ENCODE measurements at places on chromosomes 2 and 18.
A peak's percentile ranks its signal among the peaks of the same experiment; 100 is the strongest.

- DNase-seq, result peak; percentile 65
These were observed 205.7 kb downstream of the DSEL start for GRCh38 chr18:67310826-67311225.

GRCh38 chr2:59308108-59308507 lies 1067.0 kb upstream of the FANCL start:
- no peak for DNase-seq

DNA sequence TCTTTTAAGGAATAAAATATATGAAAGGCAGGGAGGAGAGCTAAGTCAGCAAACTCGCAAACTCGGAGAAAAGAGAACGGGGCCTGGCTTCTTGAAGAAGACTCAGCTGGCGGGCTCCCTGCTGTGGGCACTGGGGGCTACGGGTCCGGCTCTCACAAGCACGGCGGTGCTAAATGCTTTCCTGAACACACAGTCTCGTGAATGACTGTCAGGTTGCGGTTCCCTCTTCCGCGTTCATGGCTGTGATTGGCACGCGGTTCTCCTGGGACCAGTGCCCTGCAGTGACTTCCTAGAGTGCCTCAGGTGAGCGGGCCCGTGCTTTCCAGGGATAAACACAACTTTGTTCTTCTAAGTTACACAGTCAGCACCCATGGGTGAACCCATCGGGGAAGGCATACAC lies 208.4 kb downstream of the HDAC4 start:
- no peak for DNase-seq

DNA sequence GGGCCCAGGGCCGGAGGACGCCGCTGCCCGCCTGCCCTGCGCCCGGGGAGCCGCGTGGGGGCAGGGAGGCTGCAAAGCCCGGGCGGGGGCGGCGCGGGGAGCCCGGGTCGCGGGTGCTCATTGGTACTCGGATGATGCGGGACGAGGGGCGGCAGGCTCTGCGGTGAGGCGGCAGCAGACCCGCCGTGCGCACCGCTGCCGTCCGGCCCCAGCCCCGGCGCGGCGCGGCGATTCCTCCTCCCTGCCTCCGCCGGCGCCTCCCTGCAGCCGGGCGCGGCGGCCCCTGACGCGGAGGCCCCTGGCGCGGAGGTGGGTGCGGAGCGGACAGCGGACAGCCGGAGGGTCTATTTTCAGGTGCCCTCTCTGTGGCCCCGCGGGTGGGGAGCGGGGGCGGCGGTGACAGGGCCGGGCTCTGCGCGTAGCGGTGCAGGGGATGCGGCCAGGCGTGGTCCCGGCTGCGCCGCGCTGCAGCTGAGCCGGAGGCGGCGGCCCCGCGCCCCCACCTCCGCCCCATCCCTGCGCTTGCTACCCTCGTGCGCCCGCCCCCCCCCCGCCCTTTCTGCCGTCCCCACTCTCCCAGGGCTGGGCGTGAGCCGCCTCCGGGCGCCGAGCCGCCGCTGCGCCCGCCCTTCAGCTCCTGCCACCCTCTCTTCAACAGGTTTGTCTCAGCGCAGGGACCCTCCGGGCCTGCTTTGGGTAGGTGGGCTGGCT lies 640 bp downstream of the SPTBN1 start:
- peak; percentile 48 for DNase-seq

GRCh38 chr2:29212009-29212408 lies 96.8 kb downstream of the CLIP4 start:
- DNase-seq, result no peak

DNA sequence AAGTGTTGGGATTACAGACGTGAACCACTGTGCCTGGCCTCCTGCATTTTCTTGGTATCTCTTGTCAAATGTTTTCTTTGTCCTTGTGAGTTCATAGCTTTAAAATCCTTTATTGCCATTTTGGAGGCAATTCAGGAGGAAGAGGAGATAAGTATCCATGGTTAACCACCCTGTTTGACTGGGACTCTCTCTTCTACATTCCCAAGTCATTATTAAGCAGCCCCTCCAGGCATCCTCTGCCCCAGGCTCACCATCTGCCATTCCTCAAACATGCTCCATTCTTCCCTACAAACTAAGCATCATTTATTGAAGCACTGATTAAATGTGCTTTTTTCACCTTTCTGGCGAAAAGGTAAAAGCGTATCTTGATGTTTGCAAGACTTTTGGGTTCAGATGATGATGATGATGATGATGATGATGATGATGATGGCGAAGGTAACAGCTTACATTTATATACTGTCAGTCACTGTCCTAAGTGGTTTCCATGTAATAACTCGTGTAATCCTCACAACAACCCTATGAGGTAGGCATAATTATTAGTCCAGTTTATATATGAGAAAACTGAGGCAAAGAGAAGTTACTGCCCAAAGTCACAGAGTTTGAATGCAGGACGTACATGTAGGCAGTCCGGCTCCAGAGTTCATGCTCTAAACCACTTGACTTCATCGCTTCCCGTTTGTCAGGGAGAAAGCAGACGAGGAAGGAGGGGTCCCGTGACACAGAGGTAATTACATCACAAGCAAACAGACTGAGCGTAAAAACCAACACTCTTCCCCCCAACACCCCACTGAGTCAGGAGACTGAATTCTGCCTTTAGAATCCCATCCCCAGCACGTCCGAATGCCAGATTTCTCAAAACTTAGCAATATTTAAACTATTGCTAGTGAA lies 69.7 kb upstream of the ACKR3 start:
- peak; percentile 68 for DNase-seq

DNA sequence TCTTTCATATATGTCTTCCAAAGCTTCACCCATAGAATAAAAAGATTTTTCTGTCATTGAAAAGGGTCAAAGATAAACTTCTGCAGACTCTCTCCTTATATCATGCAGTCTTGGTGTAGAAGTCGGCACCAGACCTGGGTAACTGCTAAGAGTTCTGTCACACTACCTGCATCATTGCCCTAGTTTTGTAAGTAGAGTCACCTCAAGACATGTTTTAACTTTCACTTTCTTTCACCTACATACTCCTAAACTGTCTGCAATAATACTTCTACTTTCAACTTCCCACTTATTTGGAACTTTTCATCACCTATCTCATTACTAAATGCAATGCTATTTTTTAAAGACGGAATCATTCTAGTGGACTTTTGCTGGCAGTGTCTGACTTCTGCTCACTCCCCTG lies 475.6 kb upstream of the VRK2 start:
- DNase-seq, result no peak

GRCh38 chr18:24262087-24262486 lies 123.2 kb downstream of the CABYR start:
- DNase-seq, result no peak

DNA sequence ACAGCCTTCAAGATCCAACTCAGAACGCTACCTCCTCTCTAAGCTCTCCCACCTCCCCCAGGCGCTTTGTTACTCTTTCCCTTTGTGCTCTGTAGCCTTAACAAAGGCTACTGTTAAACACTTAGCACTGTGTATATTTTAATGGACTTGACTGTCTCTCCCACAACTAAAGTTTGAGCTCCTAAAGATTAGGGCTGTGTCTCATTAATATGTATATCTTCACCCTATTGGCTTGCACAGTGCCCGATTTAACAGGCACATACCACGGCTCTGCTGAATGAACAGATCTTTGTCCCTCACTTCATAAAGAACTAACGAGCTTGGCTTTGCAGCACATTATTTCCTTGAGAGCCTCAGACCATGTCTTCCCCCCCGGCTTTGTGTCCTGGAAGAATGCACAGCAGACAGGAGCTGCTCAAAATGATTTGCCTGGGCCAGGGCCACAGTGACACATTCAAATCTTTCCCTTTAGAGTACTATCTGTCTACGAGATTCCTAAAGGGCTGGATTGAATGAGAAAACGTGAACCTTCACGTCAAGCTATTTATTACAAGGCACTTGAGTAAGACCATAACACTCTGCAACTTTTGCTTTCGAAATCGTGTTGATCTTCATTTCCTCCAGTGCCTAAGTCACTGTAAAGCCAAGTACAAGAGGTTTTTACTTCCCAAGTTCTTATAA lies 22.1 kb downstream of the ABHD3 start:
- peak; percentile 73 for DNase-seq

- peak; percentile 50 for DNase-seq
These were observed 277.0 kb downstream of the CDH2 start for GRCh38 chr18:27899893-27900292.

GRCh38 chr2:229235131-229235914 lies 35.8 kb downstream of the PID1 start:
- peak; percentile 18 for DNase-seq

- no peak for DNase-seq
These were observed 117.6 kb downstream of the HIBCH start for GRCh38 chr2:190202018-190202417.

DNA sequence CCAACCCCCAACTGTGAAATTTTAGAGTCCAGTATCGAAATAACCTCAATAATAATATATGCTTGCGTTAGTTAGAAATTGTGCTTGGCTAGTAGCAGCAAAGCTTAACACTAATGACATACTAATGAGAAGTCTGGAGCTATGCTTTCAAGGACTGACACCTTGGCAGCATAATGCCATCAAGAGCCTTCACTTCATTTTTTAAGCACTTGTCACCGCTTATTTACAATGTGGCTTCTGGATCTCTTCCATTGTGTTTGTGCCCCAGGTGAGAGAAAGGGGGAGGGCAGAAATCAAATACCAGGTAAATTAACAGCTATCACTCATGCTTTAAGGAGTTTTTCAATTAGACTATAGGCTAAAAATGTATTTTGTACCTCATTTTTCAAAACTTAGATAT lies 101.5 kb downstream of the CDH7 start:
- no peak for DNase-seq

GRCh38 chr2:154655499-154655898 lies 43.0 kb upstream of the KCNJ3 start:
- DNase-seq, result no peak

DNA sequence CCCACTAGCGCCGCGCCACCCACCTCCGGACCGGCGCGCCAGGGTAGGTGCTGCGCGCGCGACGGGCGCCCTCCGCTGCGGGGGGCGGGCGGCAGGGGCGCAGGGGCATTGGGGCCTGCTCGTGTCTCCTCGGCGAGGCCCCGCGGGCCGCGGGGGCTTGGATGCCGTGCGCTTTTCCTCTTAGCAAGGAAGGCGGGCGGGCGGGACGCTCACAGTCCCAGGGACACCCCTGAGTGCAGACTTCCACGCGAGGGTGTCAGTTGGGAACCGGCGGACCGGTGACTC lies 748 bp downstream of the TWIST2 start:
- DNase-seq, result no peak

DNA sequence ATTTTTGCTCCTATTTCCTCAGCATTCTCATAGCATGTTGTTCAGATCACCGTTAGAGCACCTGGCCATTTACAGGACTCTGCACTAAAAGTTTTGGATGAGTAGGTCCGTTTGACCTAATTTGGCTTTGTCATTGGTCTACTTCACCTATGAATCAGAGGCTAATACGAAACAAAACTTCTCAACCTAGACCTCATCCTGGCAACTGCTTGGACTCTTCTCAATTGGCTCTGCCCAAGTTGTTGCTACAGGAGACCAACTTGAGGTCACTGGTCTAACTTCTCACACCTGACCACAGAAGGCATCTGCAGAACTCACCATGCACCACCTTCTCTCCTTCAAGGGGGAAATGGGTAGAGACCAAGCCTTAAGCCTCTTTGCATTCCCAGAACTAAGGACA lies 663.7 kb downstream of the PLCL1 start:
- DNase-seq, result no peak

- DNase-seq, result no peak
These were observed 12.1 kb downstream of the EIF4E2 start for GRCh38 chr2:232562515-232563151.

GRCh38 chr18:58951986-58952702 lies 87.5 kb downstream of the ZNF532 start:
- no peak for DNase-seq

- peak; percentile 88 for DNase-seq
These were observed 42.7 kb upstream of the POLE4 start for GRCh38 chr2:74915743-74916142.

DNA sequence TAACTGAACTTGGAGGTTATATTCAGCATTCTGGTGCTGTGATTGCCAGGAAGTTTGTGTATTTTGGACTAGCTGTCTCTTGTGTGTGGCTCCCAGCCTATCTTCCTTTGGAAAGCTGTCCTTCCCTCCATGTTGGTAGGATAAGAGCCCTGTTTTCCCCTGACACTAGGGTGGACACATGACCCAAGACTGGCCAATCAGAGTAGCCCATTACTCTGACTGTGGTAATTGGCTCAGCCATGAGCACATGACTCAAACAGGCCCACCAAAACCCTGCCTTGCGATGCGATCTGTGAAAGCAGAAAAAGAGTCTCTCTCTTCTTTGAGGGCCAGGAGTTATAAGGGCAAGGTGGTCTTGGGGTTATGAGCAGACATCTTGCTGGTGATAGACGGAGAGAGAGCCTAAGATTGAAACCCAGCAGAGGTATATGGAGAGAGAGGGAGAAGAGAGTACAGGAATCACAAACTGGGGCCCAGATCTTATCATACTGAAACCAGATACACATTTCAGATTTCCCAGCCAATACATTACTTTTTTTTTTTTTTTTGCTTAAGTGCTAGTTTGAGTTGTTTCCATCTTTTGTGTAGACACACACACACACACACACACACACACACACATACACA lies 45.3 kb upstream of the SERPINE2 start:
- peak; percentile 15 for DNase-seq

- no peak for DNase-seq
These were observed 340.3 kb upstream of the SALL3 start for GRCh38 chr18:78639006-78639950.

DNA sequence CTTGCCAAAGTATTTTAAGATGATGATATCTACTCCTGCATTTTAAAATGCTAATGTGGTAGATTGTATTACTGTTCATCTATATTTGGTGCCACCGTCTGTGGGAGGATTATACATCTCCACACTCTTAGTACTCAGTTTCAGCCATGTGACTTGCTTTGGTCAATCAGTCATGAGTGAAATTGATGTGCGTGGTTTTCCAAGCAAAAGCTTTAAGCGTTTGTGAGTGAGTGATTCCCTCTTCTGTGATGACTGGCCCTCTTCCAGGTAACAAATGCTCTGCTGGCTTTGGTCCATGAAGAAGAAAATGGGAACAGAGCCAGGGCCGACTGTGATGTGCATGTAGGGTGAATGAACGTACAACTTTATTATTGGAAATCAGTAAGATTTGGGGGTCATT lies 330.4 kb downstream of the LPIN1 start:
- peak; percentile 54 for DNase-seq

DNA sequence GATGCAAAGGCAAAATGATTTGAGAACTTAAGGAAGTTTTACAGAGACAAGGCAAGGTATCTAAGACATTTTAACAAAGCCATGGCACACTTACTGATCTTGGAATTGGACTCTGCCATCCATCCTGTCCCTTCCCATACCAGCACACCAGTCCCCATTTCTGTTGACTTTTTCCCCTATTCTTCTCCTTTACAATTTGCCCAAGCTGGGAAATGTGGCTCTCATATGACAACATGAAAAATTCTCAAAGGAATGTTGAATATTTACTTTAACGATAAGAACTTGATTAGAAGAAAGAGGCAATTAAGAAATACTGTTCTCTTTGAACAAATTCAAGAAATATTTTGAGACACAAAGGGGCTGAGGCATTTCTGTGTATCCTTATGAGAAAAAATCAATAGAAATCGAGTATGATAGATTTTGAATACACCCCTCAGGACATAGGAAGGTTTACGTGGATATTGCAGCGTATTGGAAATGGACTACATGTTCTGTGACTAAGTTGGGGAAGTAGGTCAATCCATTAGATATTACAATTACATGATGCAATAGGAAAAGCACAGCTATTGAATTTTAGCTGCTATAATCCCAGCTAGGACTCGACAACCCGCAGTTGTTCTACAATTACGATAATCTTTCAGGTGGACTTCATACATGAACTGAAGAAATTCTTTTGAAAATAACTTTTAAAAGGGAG lies 201.6 kb downstream of the TRIB2 start:
- DNase-seq, result no peak

GRCh38 chr2:27509326-27509725 lies 12.7 kb downstream of the GCKR start:
- peak; percentile 52 for DNase-seq

- DNase-seq, result no peak
These were observed 68.9 kb downstream of the SATB2 start for GRCh38 chr2:199388728-199389268.
